ENCODE measurements at places on chromosomes 12 and 14.

DNA sequence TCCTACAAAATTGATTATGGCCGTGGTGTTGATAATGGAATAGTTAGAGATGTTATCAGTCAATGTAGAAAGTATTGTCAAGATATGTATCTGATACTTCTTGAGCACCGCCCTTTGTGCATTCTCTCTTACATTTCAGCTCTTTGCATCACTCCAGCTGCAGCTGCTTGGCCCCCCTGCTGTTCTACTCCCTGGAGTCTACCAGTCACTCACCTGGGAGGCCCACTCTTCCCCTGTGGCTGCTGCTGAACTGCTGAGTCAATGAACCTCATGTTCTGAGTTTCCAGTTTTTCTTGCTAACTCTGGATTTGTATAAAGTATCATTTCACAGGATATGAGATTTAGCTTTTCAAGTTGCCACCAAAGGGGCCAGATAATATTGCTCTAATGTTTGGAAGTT lies 312.8 kb upstream of the SLC16A7 start:
- DNase-seq: no peak

GRCh38 chr12:130016194-130016593 lies 112.4 kb upstream of the TMEM132D start:
- no peak for DNase-seq

DNA sequence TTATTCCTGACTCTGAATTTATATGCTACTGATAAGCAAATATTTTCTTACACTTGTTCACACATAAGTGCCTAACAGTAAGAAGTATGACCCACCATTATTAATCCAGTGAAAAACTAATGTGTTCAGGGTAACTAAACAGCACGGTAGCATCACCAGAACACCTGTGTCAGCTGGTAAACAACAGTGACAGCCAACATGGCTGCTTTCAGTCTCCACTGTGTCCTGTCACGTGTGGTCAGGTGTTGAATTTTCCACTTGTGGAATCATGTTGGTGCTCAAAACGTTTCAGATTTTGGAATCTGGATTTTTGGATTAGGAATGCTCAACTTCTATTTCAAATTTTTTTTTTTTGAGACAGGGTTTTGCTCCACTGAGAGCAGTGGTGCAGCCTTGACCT lies 14.3 kb upstream of the ATP23 start:
- no peak for DNase-seq

DNA sequence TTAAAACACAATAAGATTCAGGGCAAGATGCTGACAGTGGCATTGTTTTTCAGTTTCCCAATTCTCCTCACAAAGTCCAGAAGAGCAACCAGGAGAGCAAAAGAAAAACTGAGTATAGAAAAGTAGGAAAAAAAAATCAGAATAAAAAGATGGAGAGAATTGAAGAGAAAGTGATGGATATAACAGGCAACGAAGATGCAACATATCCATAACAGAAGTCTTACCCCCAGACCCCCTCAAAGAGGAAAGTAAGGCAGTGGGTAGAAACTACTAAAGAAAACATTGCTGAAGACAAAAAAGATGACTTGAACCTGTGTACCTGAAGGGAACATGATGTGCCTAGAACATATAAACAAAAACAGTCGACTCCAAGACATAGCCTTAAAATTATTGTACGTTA lies 10.6 kb downstream of the TCL1A start:
- DNase-seq: no peak

GRCh38 chr14:99081156-99081765 lies 190.7 kb downstream of the BCL11B start:
- no peak for DNase-seq

- DNase-seq: no peak
Measured at GRCh38 chr14:69876848-69877306, 2.3 kb upstream of the SMOC1 start.

- no peak for DNase-seq
Measured at GRCh38 chr12:4911316-4911994, 1.8 kb downstream of the KCNA1 start.

DNA sequence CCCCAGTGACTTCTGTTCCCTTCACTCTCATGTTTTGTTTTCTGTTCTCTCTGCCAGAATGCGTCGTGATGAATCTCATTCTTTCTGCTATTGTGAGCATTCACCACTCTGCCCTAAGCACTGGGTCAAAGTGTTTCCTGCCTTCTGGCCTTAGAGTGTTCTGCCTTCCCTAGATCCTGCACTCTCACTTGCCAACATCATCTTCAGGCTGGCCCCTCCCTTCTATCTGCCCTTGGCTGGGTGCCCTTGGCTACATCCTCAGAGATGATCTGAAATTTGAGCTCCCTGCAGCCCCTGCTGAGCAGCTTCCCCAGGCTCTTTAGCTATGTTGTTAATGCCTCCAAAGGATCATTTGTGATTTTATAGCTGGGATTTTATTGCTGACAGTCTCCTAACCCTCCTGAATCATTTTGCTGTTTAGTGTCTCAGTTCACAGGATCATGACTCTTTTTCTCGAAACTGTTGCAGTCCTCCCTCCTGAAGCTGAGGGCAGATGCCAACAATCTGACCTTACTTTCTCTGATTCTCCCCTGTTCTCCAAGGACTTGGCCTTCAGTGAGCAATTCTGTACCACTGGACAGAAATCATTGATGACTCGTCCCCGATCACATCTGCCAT lies 4.5 kb downstream of the DHRS2 start:
- no peak for DNase-seq

DNA sequence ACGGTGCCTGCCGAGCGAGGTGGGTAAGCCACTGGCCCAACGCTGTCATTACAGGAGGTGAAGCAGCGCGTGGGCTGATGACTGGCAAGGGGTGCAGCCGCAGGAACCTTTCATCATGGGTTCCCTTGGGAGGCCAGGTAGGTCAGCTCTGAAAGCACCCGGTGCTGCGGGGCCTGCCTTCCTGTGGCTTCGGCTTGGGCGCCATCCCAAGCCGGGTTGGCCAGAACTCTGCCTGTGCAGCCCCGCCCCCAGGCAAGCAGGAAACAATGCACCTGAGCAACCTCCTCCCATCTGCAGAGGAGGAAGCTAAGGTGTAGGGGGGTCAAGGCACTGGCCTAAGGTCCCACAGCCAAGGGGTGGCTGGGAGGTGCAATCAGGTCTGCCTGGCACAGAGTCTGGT lies 20.0 kb upstream of the HHIPL1 start:
- DNase-seq: no peak

DNA sequence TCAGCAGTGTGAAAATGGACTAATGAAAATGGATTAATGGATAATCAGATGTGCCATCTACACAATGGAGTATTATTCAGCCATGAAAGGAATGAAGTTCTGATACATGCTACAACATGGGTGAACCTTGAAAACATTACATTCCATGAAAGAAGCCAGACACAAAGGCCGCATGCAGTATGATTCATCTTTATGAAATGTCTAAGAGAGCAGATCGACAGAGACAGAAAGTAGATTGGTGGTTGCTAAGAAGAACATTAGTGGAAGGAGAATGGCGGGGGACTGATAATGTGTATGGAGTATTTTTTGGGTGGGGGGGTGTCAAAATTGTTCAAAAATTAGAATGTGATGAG lies 47.3 kb downstream of the PRKAB1 start:
- no peak for DNase-seq

Measured in activated CD4-positive, alpha-beta T cell treated with anti-CD3 and anti-CD28 coated beads, Interleukin-2, amount 50 U/mL, for 4 hours (primary cell).